NCI-H2171 treated with DMSO at 0.1 percent for 48 hours (cell line): ENCODE measurements at places on chromosomes 5 and 9.
A peak's percentile ranks its signal among the peaks of the same experiment; 100 is the strongest.

GRCh38 chr5:135609981-135610380, 31.2 kb upstream of the CXCL14 start:
- no peak for DNase-seq

GRCh38 chr5:143657647-143658285, 154.2 kb upstream of the HMHB1 start:
- peak; percentile 54 for DNase-seq

DNA sequence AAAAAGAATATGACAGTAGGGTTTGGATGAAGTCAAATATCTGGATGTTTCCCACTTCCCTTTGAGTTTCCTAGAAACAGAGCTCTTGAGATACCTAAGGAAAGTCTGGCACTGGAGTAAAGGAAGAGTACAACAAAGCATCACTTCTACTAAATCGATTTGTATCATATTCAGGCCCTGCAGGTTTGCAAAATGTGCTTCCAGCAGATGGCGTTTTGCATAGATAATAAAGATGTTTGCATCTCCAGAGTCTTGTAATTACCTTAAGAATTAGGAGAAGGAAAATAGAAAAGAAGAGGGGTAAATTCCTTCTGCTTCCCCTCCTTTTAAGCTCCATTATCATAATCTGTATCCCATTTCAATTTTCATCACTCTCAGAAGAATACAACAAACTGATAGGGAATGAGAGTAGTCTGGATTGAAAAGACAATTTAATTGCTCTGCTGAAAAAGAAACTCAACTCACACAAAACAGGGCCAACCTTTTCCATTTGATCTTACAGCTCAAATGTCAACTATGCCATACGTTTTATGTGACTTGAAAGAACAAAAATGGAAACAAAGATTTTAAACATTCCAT, 380.4 kb downstream of the PTPRD start:
- DNase-seq, result no peak

DNA sequence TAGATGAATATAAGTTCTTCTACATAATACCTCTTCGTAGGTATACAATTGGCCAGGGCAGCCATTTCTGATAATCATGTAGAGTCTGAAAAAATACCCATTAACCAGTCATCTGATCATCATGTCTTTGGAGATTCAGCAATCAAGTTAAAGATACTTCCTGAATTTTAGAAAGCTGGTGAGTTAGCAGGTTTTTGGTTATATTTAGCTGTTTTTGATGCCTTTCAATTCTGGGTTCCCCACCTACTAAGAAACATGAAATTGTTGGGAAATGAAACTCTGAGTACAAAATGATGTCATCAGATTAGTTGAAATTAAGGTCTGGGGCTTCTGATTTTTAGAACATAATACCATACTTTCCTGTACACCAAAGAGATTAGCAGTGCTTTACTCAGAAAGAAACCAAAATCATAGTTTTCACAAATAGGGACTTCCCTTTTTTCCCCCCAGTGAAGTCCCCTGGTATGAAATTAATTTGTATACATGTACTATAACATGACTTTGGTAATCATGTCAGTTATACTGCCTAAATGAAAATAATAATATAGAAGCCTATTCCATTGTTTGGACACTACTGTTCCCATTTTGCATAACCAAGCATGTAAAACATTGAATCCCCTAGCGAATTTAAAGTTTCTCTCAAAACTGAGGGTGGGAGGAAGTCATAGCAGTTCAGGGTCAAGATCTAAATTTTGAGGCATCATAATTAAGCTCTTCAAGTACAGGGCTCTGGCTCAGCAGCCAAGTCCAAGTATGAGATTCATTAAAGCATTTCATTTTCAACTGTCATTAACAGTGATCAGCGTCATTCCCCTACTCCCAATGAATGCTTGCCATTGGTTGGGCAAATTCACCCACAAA, 17.9 kb downstream of the PRLR start:
- no peak for DNase-seq

- DNase-seq, result no peak
Measured at GRCh38 chr9:71685394-71685793, 82.9 kb downstream of the CEMIP2 start.

- no peak for DNase-seq
Measured at GRCh38 chr5:131406975-131407638, 143.3 kb downstream of the CDC42SE2 start.

GRCh38 chr5:1331861-1332405, 13.0 kb downstream of the CLPTM1L start:
- DNase-seq, result no peak

GRCh38 chr9:127341152-127341551, 55.8 kb upstream of the SLC2A8 start:
- no peak for DNase-seq

DNA sequence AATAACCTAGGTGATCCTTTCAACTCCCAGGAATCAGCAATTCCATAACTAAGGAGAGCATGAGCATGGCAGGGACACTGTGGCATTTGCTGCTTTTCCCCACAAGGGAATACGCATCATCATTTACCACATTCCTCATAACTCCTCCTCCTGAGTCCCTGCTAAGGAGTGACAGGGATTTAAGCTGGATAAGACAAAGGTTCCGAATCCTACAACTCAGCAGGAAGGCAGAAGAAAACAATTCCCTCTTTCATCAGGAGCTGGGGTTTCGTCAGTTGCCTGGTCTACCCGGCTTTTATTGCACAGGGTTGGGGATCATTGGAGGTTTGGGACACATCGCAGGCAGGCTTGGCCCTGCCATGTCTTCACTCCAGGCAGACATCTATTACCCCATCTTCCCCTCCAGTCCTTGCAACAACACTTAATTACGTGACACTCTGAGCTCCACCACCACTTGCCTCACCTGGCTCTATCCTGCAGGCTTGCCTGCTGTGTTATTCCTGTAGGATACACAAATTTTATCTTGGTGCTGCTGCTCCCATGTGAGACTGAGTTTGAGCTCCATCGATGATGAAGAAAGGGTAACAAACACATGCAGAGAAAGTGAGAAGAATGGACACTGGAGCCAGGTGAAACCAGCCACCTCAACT, 563.0 kb upstream of the KLF4 start:
- no peak for DNase-seq

- no peak for DNase-seq
Measured at GRCh38 chr5:58629271-58630159, 46.6 kb downstream of the RAB3C start.

DNA sequence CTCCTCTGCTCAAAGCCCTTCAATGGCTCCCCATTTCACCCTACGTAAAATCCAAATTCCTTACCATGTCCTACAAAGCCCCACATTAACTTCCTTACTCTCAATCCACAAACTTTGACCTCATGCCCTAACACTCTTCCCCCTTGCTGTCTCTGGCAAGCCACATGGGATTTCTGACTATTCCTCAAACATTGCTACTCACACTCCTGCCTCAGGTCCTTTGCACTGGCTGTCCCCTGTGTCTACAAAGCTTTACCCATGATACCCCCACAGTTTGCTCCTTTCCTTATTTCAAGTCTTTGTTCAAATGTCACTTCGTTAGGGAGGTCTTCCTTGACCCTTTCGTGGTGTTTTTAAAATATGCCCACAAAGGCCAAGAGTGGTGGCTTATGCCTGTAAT, 40.4 kb upstream of the MATR3 start:
- DNase-seq, result no peak

GRCh38 chr9:35548571-35548970, 56.5 kb upstream of the TESK1 start:
- no peak for DNase-seq

DNA sequence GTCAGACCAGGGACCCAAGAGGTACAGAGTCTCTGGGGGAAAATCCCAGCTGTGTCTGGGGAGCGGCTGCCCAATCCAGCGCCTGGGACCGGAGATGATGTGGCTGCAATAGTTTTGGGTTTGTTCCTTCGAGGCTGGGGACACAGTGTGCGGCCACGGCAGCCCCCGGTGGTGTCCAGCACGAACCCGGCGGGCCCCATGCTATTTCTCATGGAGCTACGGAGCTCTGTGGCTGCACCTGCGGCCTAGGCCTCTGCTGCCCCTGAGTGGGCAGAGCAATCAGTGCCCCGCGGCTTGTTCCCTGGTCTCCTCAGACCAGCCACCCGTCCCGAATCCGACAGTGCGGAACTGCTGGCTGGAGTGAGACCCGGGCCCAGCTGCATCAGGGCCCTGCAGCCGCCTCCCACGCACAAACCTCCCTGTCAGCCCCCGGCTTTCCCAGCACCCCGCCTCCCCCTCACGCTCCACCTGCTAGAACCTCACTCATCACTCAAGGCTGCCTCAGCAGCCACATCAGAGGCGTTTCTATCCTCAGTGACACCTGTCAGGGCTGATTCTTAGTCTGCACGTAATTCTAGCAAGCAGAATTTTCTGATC, 29.0 kb downstream of the SARDH start:
- peak; percentile 98 for DNase-seq

DNA sequence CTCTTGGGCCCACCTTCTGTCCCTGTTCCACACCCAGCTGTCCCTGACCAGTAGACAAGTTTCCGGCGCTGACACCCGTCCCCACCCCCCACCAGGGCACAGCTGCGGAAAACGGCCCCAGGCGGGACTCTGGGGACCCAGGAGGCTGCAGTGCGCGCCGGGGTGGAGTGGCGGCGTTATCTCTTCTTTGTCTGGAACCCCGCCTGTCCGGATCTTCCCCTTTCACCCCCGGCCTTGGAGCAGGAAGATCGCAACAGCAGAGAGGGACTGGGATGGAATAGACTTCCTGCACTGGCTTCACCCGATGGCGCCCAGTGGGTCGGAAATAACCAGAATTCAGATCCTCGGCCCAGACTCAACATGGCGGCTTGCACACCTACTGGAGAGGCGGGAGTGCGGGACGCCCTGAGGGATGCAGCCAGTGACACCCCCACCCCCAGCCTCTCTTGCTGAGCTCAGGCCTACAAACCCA, 4.7 kb downstream of the PAX5 start:
- DNase-seq, result no peak

GRCh38 chr9:96100385-96101300, 201.3 kb downstream of the HSD17B3 start:
- DNase-seq, result no peak

DNA sequence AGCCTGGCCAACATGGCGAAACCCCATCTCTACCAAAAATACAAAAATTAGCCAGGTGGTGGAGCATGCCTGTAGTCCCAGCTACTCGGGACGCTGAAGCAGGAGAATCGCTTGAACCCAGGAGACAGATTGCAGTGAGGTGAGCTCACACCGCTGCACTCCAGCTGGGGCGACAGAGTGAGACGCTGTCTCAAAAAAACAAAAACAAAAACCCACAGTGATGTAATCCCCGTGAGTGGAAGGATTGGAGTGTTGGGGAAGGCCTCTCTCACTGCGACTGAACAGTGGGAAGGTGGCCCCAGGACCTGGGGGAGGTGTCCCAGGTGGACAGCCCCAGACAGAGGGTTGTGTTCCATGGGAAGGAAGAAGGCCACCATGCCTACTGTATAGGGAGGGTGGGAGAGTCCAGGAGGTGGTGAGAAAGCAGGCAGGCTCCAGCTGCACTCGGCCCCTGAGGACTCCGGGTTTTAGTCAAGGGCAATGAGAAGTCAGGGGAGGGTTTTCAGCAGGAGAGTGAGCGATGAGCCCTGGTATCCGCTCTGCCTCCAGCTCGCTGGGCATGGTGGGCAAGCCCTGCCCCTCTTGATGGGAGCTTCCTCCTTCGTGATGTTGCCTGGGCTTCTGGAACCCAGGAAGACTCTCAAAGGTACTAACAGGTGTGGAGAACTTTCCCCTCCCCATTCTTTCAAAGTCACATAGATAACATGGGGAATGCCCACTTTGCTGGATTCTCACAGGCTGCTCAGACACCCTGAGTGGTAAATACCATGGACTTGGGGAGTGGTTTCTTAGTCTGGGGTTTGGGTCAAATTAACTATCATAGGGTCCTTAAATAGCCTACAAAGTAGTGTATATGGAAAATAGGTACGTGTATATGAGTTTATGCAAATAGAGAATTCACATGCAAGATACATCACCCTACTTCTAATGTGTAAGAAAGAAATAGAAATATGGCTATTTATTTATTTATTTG, 74.7 kb downstream of the PPARGC1B start:
- no peak for DNase-seq

- no peak for DNase-seq
Measured at GRCh38 chr9:14103115-14103514, 210.8 kb downstream of the NFIB start.

DNA sequence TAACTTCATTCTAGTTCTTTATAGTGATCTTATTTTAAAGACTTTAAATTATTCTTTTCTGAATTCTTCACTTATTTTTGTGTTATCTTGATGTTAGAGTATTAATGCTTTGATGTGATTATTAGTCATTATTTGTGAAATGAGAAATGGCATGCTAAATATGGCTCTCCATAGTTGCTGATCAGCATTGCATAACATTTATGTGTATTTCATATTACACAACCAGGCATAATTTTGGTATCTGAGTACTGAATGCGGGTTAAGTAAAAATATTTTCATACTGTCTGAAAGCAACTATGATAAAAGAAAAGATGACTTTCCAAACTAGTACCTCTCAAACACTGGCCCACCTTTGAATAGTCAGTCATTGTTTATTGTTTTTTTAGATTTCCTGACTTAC, 41.1 kb upstream of the CCNH start:
- no peak for DNase-seq

- no peak for DNase-seq
Measured at GRCh38 chr5:8865266-8865665, 680.6 kb downstream of the SEMA5A start.

DNA sequence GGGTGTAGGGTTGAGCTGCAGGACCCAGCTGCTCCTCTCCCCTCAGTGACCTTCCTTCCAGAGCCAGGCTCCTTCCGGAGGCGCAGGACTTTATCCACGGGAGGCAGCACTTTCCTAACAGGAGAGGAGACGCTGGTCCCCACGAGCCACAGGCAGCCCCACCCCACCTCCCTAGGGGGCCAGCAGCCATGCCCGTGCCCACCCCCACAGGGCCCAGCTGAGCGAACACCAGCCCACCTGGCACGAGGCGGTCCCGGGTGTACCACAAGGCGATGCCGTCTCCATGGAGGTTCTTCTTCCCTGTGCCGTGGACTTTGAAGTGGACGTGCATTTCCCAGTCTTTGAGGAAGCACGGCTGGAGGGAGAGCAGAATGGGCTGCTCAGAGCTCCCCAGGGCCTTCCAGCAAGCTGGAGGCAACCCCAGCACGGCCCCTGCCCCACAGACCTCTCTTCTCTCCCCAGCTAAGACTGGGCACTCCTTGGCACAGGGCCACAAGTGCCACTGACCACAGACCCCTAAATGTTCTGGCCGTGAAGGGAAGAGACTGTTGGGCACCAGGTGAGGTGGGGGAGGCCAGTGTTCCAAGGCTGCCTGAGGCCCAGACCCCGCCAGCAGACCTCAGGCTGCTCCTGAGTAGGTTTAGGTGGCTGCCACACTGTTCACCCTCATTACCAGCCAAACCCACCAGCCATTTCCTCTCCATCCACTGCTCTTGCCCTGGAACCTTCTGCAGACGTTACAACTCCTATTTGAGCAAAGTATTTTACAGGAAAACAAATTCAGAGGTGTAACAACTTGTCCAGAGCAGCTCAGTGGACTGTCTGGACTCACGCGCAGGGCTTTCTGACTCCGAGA, 13.0 kb downstream of the LMAN2 start:
- DNase-seq, result no peak

DNA sequence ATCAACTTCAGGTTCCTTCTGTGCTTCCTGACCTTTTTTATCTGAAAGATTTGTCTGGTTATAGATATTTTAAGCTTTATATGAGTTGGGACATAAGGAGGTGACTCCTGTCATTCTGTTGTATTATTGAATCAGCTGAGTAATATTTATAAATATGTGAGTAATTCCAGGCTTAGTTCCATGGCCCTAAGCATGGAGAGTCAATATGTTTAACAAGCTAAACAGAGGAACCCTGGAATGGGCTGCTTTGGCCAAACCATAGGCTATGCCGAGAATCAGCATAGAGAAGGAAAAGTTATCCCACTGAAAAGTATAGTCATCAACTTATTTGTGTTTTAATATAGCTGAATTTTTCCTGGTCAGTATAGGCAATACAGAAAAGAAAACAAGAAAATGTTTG, 7.2 kb upstream of the EIF4EBP3 start:
- DNase-seq, result no peak
